ENCODE measurements at places on chromosomes 13 and 19.

DNA sequence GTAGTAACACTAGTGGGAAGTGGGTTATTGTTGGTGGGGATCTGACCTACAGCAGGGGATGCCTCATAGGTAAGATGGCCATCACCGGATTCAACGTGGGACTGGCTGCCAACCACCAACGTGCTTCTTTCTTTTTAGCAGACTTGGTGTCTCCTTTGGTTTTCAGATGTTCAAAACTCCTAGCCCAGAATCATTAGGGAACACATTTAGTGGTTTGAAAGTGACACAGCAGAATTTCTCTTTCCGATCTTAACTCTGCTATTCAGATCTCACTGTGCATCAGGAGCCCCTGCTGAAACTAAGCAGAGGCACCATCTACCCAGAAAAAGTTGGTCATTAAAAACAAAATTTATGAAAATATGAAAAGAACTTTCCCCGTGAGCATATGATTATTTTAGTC is 36.7 kb upstream of the PCDH8 start:
- DNase-seq, result no peak

GRCh38 chr19:10320602-10321416 is 5.0 kb upstream of the FDX2 start:
- DNase-seq, result no peak

- no peak for DNase-seq
Observed at GRCh38 chr19:46731584-46731983, 14.3 kb upstream of the FKRP start.

DNA sequence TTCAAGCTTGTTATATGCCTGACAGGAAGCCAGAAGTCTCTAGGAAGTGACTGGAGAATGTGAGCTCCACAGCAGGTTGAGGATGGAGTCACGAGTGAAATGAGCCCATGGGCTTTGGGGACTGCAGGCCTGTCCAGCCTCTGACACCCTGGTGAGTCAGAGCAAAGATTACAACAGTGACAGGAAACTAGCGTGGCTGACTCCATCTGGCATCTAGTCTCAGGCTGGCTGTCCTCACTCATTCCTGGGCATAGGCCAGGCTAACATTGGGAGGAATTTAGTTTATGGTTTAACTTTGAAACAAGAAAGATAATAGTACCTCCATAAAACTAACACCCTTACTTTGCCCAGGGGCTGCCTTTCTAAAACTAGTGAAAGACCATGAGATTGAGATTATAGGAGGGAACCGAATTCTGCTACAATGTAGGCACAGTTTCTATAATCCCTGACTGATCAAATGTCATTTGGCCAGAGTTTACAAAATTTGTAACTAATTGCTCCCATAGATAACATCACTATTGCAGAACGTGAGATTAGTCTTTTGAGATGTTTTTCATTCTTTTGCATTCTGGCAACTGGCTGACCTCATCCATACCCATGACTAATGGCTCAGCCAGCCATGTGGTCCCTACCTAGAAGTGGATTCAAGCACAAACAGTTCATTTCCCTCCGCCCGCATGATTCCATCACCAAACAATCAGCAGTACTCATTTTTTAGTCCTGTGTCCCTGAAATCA is 28.4 kb downstream of the PSG1 start:
- peak; percentile 32 for DNase-seq

GRCh38 chr13:42539670-42540069 is 34.3 kb upstream of the TNFSF11 start:
- DNase-seq, result no peak

Measured in smooth muscle cell of the brain vasculature (primary cell).